ENCODE measurements at places on chromosomes 11 and 22. TPM values are rescaled to one million over a fixed set of nuclear protein-coding genes. Genes with fewer than 3 reads are reported as not detected.

Gene RAG2
- not detected for total RNA-seq

Gene CDHR5
- total RNA-seq, result not detected

Gene RPS13
- total RNA-seq, result 1,620 TPM

Gene SLC29A2
- total RNA-seq, result 10.5 TPM

Gene MS4A6A
- total RNA-seq, result not detected

Gene SPON1
- 0.19 TPM for total RNA-seq

Gene CADM1
- not detected for total RNA-seq

Gene PPME1
- total RNA-seq, result 35.0 TPM

Gene MYEOV
- total RNA-seq, result not detected

Gene MMP27
- not detected for total RNA-seq

Gene KCNJ5
- not detected for total RNA-seq

Gene OR51B2
- total RNA-seq, result not detected

Gene MOGAT2
- total RNA-seq, result not detected

Gene PDGFD
- not detected for total RNA-seq

Gene EHF
- total RNA-seq, result not detected

Gene CNTN5
- not detected for total RNA-seq

Gene DSCAML1
- 5.0 TPM for total RNA-seq

Gene GLB1L2
- total RNA-seq, result 2.4 TPM

Gene C11orf86
- total RNA-seq, result not detected

Gene TUBA8
- total RNA-seq, result 1.6 TPM

Gene TSSK2
- not detected for total RNA-seq

Gene TPH1
- total RNA-seq, result 0.05 TPM

Gene OR8B12
- total RNA-seq, result not detected

Gene BEST1
- 0.58 TPM for total RNA-seq

Gene TRABD
- total RNA-seq, result 84.4 TPM

Gene SLC25A22
- total RNA-seq, result 22.6 TPM

Gene CCDC89
- not detected for total RNA-seq

Gene ISX
- total RNA-seq, result not detected

Gene DDI1
- total RNA-seq, result not detected

Gene FGF19
- total RNA-seq, result not detected

Gene DGAT2
- total RNA-seq, result 3.9 TPM

Gene MS4A3
- not detected for total RNA-seq

Gene APOL5
- total RNA-seq, result not detected

Gene TRPM5
- not detected for total RNA-seq

Gene GRM5
- not detected for total RNA-seq

Gene LINC01488
- total RNA-seq, result not detected

Gene PARVA
- 0.20 TPM for total RNA-seq

Gene ARHGAP8
- total RNA-seq, result 6.5 TPM

Gene MS4A15
- not detected for total RNA-seq

Gene HBG1
- total RNA-seq, result not detected

Gene PTPN5
- total RNA-seq, result not detected

Gene NCR3LG1
- 0.54 TPM for total RNA-seq

Gene APLNR
- not detected for total RNA-seq

Gene GLB1L3
- 7.3 TPM for total RNA-seq

Gene SRSF8
- total RNA-seq, result 25.4 TPM

Gene PKP3
- total RNA-seq, result not detected

Gene PACSIN3
- total RNA-seq, result 17.1 TPM

Gene MAJIN
- 0.45 TPM for total RNA-seq

Gene SNX32
- total RNA-seq, result 3.8 TPM

Gene CHEK1
- total RNA-seq, result 112 TPM

Gene INS
- total RNA-seq, result not detected

Gene MB
- total RNA-seq, result not detected

Gene KRTAP5-10
- total RNA-seq, result not detected

Gene PATE2
- not detected for total RNA-seq

Gene IRAG1
- not detected for total RNA-seq

Gene HBE1
- total RNA-seq, result not detected
